ENCODE measurements at places on chromosomes 3 and 15.

GRCh38 chr3:124364317-124365020 is 365.8 kb upstream of the UMPS start:
- no peak for DNase-seq

DNA sequence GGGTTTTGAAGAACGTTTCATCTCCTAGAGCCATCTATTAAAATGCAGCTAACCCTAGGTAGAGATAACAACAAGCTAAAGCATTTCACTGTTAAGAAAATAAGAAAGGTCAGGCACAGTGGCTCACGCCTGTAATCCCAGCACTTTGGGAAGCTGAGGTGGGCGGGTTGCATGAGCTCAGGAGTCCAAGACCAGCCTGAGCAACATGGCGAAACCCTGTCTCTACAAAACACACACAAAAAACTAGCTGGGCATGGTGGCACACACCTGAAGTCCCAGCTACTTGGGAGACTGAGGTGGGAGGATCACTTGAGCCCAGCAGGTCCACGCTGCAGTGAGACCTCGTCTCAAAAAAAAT is 5.4 kb upstream of the TBC1D5 start:
- no peak for DNase-seq

- DNase-seq = peak; percentile 58
Measured at GRCh38 chr15:92810418-92811138, 89.5 kb upstream of the CHD2 start.

- peak; percentile 17 for DNase-seq
Measured at GRCh38 chr3:115099986-115100571, 47.0 kb downstream of the ZBTB20 start.

DNA sequence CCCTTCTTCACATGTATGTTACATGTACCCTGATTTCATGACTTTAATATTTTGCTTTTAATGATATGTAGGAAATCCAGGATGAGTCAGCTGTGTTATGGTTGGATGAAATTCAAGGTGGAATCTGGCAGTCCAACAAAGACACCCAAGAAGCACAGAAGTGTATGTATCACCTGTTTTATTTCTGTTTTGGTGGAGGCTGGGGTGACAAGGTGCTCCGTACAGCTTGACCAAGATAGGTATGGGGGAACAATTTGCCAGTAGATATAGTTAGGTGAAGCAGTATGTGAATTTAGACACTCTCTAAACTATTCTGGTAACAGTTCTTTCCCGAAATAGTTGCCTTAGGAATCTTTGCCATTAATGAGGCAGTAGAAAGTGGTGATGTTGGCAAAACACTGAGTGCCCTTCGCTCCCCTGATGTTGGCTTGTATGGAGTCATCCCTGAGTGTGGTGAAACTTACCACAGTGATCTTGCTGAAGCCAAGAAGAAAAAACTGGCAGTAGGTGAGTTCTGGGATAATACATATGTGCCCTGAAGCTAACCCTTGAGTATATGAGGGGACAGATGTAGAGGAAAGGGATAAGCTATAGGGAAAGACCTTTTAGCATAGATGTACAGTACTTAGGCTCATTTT is 63.7 kb upstream of the CRTC3 start:
- DNase-seq = no peak

GRCh38 chr3:18562364-18563154 is 137.4 kb upstream of the SATB1 start:
- DNase-seq = no peak

- DNase-seq = peak; percentile 7
Measured at GRCh38 chr3:126310816-126311215, 46.4 kb downstream of the KLF15 start.

GRCh38 chr3:186691676-186692075 is 25.5 kb upstream of the KNG1 start:
- no peak for DNase-seq

DNA sequence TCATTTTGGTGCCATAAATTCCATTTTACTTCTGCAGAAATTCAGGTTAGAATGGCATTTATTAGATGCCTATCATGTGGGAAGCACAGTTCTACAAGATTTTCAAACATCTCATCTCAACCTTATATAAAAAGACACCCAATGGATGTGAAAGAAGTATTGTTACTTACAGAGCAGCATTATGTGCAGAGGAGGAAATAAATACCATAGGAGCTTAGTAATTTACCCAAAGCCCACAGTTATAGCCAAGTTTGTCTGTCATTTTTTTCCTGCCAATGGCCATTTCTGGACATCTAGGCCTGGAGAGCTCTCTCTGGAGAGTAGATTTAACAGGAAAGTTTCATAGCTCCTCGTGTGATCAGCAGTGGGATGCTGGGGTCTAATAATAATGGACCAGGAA is 659.4 kb upstream of the NAALADL2 start:
- no peak for DNase-seq

GRCh38 chr3:138034918-138035317 is 25.0 kb downstream of the CLDN18 start:
- DNase-seq = no peak

GRCh38 chr3:161314836-161315395 is 56.4 kb downstream of the SPTSSB start:
- DNase-seq = no peak

DNA sequence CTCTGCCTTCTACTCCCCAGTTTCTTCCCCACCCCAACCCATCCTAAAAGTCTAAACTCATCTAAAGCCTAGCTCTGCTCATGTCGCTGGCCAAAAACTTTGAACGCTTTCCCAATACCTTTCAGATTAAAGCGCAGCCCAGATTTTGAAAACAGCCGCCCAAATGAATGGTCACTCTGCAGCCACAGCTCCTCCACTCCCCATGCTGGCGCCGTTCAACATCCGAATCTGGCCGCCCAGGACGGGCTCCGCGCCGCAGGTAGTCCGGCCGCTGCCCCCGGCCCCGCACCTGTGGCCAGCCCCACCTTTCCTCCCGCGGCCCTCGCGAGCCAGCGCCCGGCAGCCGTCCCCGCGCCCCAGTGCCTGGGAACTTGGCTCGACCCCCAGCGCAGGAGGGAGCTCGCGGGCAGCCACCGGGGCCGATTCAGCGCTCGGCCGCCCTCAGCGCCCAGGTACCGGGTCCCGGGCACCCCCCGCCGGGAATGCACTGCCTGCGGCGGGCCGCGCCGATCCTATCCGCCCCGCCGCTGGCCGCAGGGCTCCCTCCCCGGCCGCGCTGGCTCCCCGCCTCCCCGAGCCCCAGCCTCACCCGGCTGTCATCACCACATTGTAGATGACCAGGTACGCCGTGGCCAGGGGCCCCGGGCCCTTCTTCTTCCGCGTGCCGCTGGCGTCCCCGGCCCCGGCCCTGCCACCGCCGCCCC is 417 bp downstream of the HACD2 start:
- DNase-seq = peak; percentile 59
